ENCODE measurements at places on chromosomes 2 and 18. TPM values are rescaled to one million over a fixed set of nuclear protein-coding genes. Genes with fewer than 3 reads are reported as not detected.
A peak's percentile ranks its signal among the peaks of the same experiment; 100 is the strongest.

DNA sequence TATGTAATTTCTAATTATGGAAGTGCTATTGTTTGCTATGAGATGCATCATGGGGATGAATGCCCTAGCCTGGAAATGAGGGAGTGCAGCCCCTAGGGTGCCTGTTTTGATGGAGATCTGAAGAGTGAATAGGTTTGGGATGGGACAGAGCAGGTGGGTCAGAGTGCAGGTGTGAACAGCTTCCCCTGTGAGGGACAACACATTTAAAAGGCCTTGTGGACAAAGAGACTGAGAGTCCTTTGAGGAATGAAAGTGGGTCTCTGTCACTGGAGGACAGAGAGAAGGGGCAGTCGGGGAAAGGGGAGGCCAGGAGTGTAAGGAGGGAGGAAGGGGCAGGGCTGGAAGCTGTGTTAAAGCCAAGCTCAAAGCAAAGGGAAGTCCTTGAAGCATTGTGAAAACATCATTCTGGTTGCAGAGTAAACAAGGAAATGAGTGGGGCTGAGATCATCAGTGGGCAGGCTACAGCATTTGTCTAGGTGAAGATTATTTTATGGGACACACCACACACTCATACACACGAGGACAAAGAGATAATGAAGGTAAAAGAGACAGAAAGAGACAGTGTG is 877.6 kb downstream of the SLC4A3 start:
- no peak for DNase-seq

DNA sequence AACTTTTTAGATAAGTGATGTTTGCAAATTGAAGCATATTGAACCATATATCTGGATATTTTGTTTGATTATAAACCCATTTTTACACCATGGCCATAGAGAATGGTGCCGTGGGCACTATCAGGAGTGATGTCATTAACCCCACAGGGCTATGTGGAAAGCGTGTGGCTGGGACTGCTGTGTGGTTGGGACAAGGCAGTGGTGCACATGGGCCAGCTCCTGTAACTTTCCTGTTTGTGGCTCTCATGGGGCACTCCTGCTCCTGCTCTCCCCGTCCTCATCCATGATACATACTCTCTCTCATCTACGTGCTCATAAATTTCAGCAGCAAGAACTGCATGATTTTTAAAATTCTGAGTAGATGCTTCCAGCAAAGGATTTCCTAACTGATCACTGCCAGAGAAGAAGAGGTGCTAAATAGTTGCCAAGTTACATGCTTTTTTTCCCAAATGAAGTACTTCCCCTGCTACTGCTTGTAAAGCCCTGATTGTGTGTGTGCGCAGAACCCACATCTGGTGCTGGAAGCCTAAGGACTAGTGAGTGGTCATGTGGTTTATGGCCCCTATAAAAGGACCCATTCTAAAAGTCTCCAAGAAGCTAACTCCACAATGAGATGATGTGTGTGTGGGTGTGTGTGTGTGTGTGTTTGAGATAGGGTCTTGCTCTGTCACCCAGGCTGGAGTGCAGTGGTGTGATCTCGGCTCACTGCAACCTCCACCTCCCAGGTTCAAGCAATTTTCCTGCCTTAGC is 240.8 kb downstream of the NEDD4L start:
- DNase-seq: no peak

GRCh38 chr2:19224486-19224885 is 133.9 kb downstream of the OSR1 start:
- no peak for DNase-seq

- DNase-seq: no peak
Measured at GRCh38 chr2:174633623-174633930, 36.0 kb upstream of the WIPF1 start.

- DNase-seq: no peak
Measured at GRCh38 chr2:98854682-98855081, 81.3 kb downstream of the CRACDL start.

Gene KCNS3
- total RNA-seq: 13.0 TPM

GRCh38 chr2:3712831-3713503 is 9.6 kb downstream of the DCDC2C start:
- no peak for DNase-seq

Gene SERPINB12
- total RNA-seq: not detected

GRCh38 chr2:204947405-204947804 is 402.1 kb downstream of the PARD3B start:
- no peak for DNase-seq

Gene GPAT2
- total RNA-seq: 7.0 TPM

DNA sequence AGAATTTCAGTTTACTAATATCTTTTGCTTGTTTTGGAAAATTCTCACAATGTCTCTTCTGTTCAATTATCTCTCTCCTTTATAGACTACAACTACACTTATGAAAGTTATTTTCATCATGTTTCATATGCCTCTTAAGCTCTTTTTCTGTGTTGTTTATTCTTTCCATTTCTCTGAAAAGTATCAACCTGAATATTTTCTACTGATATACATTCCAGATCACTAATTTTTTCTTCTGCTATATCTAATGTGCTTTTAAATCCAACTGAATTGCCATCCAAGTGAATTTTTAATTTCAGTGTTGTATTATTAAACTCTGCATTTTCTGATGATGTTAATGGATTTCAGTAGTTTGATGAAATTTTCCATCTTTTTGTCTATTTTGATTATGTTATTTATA is 301.3 kb downstream of the HRH4 start:
- no peak for DNase-seq

GRCh38 chr18:59620381-59620780 is 76.8 kb downstream of the CCBE1 start:
- no peak for DNase-seq

DNA sequence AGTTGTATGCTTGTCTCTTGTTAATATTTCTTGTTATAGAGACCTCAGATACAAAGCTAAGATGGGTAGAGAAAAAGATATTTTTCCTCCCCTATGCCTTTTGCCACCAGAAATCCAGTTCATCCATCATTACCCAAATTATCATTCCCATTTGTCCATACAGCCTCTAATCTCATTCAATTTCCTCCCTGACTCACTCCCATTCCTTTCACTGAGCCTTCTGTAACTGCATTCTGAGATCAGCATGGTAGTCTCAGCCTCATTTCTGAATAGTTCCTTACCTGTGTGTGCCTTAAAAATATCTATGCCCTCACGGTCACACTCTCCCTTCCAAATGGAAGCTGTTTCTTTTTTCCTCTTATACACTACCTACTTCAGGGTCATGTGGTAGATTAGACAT is 15.7 kb upstream of the PIK3C3 start:
- no peak for DNase-seq

Gene CFAP65
- total RNA-seq: not detected

Gene CDK15
- total RNA-seq: 0.25 TPM

DNA sequence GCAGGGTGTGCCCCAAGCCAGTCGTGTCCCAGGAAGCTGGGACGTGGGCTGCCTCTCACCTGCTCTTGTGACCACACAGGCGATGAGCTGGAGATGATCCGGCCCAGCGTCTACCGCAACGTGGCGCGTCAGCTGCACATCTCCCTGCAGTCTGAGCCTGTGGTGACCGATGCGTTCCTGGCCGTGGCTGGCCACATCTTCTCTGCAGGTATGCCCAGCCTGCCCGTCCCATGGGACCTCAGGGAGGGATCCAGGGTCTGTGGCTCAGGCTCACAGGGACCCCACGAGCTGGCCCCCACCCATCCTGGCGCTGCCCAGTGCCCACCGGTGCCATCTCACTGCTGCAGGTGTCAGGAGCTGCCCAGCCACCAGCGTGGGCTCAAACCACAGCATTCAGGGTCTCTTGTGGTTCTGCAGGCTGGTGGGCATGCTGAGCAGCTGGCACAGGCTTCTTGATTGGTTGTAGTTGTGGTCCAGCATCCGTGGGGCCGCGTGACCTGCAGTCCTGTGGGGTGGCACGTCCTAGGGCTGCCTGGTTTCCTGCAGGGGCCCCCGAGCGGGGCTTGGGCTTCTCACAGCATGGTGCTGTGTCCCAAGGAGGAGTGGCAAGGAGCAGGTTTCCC is 3.8 kb downstream of the BOK start:
- DNase-seq: peak; percentile 42

DNA sequence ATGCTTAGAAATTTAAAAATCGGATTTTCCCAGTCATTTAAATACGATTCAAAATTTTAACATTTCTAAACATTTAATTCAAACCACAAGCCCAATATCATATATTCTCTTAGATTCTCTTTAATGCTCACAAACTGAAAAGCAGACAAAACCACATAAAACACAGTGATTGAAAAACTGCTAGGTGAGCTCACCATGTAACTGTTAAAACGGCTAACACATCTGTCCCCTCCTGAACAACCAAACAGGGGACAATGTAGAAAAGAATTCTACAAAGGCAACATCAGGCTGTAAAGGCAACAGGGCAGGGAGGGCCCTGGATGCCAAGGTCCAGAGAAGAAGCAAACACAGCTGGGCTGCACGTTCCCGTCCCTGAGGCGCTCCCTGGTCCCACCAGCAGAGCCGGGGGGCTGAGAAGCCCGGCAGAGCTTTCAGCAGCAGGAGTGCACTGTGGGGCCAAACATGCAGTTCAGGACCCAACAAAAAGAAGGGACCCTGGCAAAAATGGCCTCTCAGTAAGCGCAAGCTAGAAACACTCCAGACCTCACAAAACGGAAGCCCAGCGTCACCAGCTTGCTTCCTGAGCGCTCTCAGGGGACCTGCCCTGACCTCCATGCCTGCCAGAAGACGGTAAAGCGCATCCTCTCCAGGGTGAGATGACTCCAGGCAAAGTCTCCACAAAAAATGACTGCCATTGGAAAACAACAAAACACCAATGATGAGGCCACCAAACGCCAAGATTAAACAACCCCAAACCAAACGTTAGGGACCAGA is 40.5 kb downstream of the NDUFA10 start:
- no peak for DNase-seq

Gene AGXT
- not detected for total RNA-seq

Gene IL36G
- not detected for total RNA-seq

Gene ACP1
- total RNA-seq: 55.8 TPM

Gene MROH2A
- total RNA-seq: not detected

Gene FAM110C
- total RNA-seq: not detected

Gene SOX11
- 0.43 TPM for total RNA-seq

- no peak for DNase-seq
Measured at GRCh38 chr18:24930478-24930877, 421.5 kb downstream of the ZNF521 start.

Gene SMARCAL1
- total RNA-seq: 8.6 TPM

- no peak for DNase-seq
Measured at GRCh38 chr2:70974592-70974991, 3.8 kb upstream of the ANKRD53 start.

Gene PDCL3
- total RNA-seq: 29.3 TPM

Gene SLC9A4
- total RNA-seq: not detected

GRCh38 chr18:79321625-79322405 is 73.9 kb upstream of the NFATC1 start:
- DNase-seq: no peak

DNA sequence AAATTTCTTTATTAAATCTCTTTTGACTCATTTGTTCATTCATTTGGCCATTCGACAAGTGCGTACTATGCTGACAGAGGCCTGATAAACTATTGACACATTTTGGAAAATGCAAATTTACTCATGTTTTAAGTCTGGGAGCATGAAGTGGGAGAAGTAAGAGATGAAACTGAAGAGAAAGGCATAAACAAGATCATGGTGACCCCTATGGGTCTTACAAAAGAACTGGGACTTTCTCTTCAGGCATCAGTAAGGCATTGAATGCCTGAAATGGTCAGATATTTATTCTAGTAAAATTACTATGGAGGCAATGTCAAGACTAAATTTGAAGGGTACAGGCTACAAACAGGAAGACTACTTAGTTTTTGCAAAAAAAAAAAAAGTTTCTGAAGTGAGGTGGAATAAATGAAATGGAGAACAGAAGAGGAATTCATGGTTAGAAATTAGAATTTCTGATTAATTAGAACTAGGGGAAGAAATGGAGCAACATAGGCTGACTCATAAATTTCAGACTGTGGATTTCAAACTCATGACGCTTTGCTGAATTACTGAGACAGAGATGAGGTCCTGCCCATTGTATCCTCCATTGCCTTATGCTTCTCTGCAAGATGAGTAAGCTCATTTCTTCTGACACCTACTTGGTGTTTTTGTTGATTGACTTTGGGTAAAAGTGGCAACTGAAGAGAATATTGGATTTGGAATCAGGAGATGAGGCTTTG is 32.7 kb downstream of the VSNL1 start:
- no peak for DNase-seq

DNA sequence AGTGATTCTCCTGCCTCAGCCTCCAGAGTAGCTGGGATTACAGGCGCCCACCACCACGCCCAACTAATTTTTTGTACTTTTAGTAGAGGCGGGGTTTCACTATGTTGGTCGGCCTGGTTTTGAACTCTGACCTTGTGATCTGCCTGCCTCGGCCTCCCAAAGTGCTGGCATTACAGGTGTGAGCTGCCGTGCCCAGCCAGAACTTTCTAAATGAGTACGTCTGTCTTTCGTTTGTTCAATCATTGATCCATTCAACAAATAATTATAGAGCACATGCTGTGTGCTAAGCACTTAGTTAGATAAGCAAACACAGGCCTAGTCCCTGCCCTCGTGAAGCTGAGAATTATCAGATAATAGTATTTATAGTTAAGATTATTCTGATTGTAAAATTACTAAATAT is 56.5 kb downstream of the TTC39C start:
- DNase-seq: no peak

DNA sequence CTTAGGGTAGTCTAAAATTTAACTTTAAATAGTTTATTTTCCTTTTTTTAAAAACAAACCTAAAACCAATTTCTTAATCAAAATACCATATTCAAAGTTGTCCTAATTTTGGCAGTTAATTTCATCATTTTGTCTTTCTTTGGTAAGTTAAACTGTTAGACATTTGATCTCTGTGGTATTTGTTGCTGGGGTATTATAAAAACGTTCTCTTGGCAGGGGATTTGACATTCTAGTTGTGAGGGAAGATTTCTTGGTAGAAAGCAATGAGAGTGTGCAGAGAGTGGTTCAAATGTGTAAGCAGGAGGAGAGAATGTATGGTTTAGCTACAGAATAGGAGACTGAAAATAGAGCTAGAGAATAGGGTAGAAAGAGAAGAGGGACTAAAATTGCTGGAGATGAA is 14.6 kb downstream of the GULP1 start:
- DNase-seq: no peak

Gene TRIP12
- 265 TPM for total RNA-seq

Gene TMEM247
- total RNA-seq: not detected

GRCh38 chr2:44707945-44708660 is 233.4 kb upstream of the SIX3 start:
- no peak for DNase-seq

DNA sequence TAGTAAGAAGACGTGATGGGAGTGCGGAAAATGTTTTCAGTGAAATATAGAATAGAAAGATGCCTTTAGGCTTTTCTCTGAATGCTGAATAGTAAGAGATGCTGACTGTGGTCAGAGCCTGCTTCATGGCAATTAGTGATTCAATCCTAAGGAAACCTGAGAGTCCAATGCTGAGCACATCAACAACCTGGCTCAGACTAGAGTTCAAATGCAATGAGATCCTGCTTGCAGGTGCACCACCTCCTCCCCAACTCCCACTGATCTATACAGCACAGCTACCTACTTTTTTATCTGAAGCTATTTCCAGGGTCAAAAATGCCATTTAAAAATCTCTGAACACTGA is 65.4 kb downstream of the AAK1 start:
- no peak for DNase-seq

Gene DOCK10
- 2.3 TPM for total RNA-seq

Gene CD226
- total RNA-seq: 1.8 TPM

Gene GREB1L
- total RNA-seq: 9.1 TPM

- no peak for DNase-seq
Measured at GRCh38 chr2:165238295-165238694, 919 bp upstream of the SCN2A start.

Gene MEP1B
- 0.38 TPM for total RNA-seq
